ENCODE measurements at places on chromosomes 5 and 9.

DNA sequence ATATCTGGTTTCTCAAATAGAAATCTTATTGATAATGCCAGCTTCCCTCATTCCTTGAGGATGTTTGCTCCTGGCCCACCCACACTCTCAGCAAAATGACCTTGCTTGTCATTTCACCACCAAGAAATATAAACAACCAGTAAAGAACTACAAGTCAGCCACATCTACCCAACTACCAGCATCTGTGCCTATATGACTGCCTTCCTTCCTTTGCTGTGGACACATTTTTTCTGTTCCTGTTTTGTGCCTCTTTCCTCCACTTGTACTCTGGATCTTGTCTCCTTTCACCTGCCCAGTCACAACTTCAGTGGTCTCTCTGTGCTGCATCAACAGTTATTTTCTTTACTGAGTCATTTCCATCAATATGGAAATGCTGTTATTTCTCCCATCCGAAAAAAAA, 20.3 kb downstream of the KIF2A start:
- no peak for DNase-seq

DNA sequence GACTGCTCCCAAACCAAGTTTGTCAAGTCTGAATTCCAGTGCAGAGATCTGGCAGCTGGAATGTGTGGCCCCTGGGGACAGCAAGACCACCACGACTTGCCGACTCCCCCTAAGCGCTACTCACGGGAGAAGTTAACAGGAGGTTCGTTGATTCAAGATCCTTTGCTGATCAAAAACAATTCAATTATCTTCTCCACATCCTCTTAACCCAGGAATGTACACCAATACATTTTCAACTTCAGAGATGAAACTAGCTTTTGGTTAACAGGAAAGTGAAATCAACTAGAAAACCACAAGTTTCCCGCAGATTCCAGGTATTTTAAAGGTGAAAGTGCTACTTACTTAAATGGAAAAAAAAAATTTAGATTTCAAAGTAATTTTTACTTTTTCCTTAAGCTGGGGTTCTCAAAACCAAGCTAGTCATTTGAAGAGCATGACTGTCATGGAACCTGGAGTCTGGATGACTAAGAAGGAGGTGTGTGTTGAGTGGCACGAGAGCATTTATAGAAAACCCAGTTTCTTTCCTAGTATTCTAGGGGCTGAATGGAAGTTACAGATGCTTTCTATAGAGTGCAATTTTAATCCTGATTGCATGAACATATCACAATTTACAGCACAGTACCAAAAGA, 257.5 kb upstream of the PANK3 start:
- no peak for DNase-seq

GRCh38 chr5:95070866-95071265, 214.0 kb downstream of the MCTP1 start:
- DNase-seq, result no peak

- no peak for DNase-seq
Measured at GRCh38 chr9:98781588-98782383, 14.6 kb downstream of the ANKS6 start.

DNA sequence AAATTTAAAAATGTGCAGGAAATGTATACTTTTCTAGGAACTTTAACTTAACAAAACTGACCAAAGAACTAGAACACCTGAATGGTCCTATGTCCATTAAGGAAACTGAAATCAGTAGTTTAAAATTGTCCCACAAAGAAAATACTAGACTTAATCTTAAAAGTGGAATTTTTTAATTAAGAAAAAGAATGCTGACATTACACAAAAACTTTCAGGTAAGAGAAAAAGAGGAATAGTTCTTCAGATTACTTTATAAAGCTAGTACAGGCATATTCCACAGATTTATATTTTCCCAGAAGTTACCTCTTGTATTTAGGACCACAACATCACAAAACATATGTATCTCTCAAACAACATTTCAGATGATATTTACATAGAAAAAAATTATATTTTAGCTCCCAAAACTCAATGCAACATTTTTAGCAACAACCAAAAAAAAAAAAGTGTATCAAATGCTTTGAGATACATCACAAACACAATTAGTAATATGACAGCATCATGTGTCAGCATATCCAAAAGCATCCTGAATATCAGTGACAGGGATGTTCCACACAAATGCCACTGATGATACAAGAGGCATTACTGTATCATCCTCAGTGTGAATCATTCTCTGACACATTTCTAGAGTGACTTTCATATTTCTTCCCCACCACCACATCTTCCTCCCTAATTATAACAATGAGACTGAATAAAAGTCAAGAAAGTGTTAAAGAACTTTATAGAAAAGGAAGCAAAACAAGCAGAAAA, 264.0 kb downstream of the EPB41L4A start:
- DNase-seq, result no peak

DNA sequence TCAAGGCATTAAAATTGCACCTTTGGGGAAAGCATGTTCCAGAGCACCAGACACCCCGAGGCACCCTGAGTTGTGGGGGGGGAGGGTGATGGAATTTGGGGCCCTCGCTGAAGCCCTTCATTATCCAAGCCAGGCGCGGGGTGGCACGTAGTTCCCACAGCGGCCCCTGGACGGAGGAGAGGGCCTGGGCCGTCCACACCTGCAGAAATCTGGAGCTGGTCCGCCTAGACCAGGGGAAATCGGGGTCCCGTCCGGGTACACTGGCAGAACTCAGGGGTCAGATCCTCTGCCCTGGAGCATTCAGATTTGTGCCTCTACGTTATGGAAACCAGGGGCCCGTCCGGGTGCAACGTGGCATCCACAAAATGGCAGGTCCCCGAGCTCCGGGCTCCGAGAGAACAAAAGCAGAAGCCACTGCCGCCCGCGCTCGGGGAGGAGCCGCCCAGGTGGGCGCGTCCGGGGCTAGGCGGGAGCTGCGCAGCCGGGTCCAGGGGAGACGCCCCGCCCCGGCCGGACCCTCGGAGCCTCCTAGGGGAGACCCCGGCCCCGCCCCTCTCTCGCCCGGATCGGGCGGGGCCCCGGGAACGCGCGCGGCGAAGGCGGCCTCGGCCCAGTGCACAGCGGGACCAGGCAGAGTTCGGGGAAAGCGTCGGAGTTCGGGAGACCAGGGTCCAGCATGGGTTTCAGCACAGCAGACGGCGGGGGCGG, at the start of gene PLEKHG4B:
Gene PLEKHG4B (plus strand): TSS at position 613 of the 708 bp plus-strand sequence. CDS start 64 bp downstream, at position 677.
- DNase-seq, result no peak

GRCh38 chr5:61000887-61001286, 55.9 kb downstream of the NDUFAF2 start:
- no peak for DNase-seq

GRCh38 chr5:56598941-56599340, 216.4 kb upstream of the MAP3K1 start:
- DNase-seq, result no peak

GRCh38 chr9:79120941-79121340, 450.8 kb upstream of the TLE4 start:
- no peak for DNase-seq

- DNase-seq, result no peak
Measured at GRCh38 chr5:170603109-170603508, 99.3 kb downstream of the KCNIP1 start.

Data from naive thymus-derived CD4-positive, alpha-beta T cell (primary cell).